Endothelial cell (in vitro differentiated cells): ENCODE measurements at places on chromosomes 4 and X. TPM values are rescaled to one million over a fixed set of nuclear protein-coding genes. Genes with fewer than 3 reads are reported as not detected.

DNA sequence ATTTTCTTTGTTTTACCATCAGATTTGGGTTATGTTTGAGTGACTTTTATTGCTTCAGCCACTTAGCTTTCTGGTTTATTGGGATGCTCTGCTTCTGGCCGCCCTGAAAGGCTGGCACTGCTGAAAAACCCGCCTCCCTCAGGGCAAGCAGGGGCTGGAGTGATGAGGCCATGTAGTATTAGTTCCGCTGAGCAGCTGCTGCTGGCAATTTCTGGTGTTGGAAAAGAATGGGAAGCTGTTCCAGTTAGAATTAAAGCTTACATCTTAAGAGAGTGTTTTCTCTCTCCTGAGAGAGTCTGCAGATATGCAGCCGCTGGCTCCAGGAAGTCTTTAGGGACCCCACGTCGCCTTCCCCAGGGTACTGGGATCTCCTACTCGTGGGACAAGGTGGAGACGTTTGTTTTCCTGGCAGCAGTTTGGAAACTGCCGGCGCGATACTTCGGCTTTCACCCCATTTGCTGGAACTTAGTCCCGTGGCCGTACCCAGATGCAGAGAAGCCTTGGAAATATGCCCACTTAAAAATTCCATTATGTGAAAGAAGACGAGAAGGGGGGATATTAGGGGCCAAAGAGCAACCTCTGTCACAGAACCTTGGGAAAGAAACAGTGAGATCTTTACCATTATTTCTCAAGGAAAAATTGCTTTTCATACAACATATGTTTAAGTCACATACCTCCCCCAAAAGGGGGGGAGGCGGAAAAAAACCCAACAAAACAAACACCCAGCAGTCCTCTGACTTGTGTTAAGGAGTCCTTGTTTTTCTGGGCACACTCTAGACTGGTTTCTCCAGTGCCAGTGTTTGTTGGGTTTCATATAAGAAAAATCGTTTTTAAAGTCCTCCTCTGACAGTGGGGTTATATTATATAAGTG is 72.6 kb downstream of the TMEM131L start:
- peaks cover 9% of the 10 kb centered on the region for H3K27me3 ChIP-seq
- DNase-seq: no peak
- no peak overlapping the region for H3K27ac ChIP-seq
- H3K4me1 ChIP-seq: peaks cover 23% of the 10 kb centered on the region
- peaks cover 23% of the 10 kb centered on the region for H3K36me3 ChIP-seq

DNA sequence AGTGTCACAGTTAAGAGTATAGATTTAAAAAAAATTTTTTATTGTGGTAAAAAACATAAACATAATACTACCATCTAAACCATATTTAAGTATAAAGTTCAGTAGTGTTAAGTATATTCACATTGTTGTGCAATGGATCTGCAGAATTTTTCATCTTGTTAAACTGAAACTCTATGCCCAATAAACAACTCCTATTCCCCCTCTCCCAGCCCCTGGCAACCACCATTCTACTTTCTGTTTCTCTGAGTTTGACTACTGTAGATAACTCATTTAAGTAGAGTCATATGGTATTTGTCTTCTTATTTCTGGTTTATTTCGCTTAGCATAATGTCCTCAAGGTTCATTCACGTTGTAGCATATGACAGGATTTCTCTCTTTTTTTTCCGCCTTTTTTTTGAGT is 112.4 kb downstream of the PTTG2 start:
- H3K27ac ChIP-seq: no peak overlapping the region
- H3K4me3 ChIP-seq: no peak overlapping the region
- peaks cover 44% of the 10 kb centered on the region for H3K4me1 ChIP-seq
- H3K36me3 ChIP-seq: no peaks in the 10 kb centered on the region
- peaks cover 2% of the 10 kb centered on the region for H3K27me3 ChIP-seq

DNA sequence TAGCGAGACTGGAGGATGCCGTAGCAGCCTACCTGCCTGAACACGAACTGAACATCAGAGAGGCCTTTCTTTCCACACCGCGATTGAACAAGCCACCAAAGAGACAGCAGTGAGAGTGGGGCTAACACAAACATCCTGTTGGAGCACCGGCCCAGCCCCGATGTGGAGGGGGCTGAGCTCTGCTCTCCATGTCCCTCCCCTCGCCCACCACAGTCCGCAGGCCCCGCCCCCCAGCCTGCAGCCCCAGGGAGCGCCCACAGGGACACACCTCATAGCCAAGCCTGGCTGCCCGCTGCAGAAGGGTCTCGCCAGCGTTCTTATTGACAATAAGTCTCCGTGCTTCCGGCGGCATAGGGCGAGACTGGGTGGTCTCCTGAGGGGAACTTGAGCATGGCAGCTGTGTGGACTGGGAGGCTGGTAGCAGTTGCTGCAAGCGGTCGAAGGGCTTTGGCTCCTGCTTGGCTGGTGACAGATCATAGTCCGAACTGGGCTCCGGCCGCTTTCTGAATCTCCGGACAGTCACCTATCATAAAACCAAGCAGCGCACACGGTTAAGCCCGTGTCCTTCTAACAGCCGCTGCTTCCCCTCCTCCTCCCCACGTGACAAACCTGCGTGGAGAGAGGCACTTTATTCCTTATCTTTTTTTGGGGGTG is 35.8 kb downstream of the BCOR start:
- no peak for DNase-seq
- no peak overlapping the region for H3K4me3 ChIP-seq
- no peak overlapping the region for H3K27ac ChIP-seq
- H3K36me3 ChIP-seq: peaks cover 4% of the 10 kb centered on the region
- H3K4me1 ChIP-seq: peaks cover 22% of the 10 kb centered on the region
- H3K27me3 ChIP-seq: peaks cover 4% of the 10 kb centered on the region

The UGT2B17 gene
- not detected for total RNA-seq

The ELF4 gene
- 23.6 TPM for total RNA-seq

The IQCM gene
- total RNA-seq: not detected
